ENCODE measurements at places on chromosomes 5 and 9.

DNA sequence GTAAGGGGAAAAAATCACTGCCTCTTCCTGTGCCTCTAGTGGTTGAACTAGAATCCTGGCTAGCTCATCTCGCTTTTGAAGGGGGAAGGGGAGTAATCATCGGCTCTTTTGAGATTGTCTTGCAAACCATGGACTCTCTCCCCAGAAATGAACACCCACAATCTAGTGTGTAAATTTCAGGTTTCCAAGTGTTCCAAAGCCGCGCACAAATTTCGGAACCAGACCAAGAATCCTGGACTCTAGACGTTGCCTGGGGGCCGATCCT is 4.9 kb upstream of the FOXE1 start:
- no peak for DNase-seq

GRCh38 chr5:170937072-170937471 is 75.3 kb downstream of the RANBP17 start:
- DNase-seq, result no peak

DNA sequence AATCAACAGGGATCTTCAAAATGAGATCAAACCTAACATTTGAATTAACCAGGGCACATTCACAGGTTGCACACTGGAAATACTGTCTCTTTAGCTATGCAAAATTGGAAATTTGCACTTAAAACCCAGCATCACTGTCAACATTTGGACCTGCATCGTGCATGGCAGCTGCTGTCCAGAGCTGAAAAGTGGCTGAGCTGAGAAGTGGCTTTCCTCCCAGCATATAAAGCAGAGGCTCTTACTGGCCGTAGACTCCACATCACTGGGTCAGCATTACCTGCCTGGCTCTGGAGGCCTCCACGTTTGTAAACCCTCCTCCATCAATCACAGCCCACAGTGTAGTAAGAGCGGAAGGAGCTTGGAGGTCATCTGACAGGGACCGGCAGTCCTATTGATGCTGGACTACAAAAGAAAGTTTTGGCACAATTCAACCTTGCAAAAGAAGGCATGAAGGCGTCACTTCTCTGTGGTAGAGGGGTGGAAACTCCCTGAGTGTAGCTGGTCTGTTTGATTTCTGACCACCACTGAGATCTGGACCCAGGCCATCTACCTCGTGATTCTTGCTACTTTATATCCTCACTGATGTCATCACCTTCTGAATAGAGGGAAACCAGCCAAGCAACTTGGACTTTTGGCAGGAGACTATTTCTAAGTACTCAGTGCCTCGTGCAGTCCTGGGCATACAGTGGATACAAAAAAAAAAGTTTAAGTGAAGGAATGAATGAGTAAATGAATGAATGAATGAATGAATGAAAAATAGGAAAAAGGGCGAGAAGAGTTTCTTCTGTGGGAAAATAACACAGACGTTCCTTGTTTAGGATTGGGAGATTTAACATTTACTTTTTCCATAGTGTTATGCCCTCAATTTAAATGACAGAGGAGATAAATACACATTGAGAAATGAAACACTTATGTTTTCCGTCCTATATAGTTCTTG is 14.8 kb downstream of the RASEF start:
- DNase-seq, result no peak

GRCh38 chr5:151660616-151661495 is 25.9 kb downstream of the SPARC start:
- DNase-seq, result no peak

DNA sequence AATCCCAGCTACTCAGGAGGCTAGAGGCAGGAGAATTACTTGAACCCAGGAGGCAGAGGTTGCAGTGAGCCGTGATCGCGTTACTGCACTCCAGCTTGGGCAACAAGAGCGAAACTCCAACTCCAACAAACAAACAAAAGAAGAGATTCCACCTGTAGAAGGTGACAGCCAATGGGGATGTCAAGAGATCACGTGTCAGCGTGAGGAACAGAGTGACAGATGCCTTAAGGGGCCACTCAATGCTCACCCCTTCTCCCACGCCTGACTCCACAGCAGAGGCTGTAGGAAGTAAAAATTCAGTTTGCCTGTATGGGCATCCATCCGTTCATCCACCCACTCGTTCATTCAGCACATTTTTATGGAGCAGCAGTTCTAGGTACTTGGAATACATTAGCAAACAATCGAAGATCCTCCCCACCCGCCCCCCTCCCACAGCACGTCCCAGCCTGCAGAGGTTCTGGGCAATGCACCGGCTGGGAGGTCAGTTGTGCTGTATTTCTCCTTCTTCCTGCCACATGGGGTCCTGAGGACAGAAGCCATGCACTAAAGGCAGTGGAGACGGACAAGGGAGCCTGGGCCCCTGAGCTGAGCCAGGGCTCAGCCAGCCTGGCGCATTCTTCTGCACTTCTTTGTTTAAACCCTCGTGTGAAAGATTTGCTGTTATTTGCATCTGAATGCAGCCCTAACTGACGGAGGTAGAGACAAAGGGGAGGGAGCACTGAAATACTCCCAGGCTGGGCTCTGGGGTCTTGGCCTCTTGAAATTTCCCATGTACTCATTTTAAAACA is 11.3 kb upstream of the RNF130 start:
- DNase-seq, result no peak

DNA sequence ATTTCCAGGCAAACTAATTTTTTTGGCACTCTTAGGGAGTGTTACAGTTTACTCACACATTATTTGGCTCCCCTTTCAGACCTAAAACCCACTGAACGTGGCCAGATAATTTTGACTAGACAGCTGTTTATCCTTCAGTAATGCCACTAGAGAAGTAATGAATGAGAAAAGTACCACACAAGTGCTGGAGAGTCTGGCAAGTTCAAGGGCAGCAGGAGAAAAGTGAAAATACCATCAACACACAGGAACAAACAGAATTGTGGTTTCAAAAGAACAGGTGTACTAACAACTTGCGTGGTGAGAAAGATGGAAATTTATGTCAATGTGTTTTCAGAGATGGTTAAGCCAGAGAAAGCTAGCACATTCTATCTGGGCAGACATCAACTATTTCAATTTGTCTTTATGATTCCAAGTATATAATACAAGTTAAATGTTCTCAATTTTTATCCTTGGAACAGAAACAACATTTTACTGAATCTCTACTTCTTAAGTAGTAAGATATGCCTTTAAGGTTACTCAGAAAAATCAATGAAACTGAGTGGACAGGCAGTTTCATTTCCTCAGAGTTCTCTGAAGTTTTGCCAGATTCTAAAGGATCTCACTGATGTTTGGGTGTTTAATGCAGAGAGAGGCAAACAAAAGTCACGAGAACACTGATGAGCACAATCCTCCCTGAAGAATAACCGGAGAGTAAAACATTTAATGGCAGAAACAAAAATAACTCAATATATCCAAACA is 91.0 kb downstream of the ARSB start:
- no peak for DNase-seq

DNA sequence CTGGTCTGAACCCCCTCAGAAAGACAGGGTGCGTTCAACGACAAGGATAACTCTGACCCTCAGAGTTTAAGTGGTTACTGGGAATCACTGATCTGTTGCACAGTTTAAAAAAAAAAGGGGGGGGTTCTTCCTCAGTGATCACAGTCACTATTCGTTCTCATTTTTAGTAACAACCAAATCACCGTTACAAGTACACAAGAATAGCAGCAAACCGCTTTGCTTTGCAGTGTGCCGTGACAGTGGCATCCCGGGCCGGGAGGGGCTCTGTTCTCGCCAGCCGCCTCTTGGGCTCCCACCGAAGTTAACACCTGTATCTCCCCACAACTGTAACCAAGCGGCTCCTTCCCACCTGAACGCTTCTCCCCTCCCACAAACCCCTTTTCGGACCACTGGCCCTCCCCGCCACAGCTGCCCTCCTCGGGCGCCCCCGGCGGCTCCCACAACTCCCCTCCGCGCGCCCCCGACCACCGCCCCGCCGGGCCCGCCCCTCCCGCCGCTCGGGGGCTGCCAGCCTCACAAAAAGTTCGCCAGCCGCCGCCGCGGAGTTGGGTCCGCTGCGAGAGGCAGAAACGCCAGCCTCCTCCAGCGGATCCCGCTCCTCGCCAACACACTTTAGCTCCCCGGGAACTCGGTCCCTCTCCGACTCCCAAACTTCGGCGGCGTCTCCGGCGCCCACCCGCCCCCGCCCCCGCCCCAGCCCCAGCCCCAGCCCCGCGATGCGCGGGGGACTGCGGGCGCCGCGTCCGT is 1.2 kb downstream of the SSBP2 start:
- peak; percentile 77 for DNase-seq

GRCh38 chr9:122923947-122924346 is 7.4 kb downstream of the ZBTB26 start:
- DNase-seq, result no peak

- DNase-seq, result no peak
Measured at GRCh38 chr9:20561531-20561930, 60.8 kb downstream of the MLLT3 start.

DNA sequence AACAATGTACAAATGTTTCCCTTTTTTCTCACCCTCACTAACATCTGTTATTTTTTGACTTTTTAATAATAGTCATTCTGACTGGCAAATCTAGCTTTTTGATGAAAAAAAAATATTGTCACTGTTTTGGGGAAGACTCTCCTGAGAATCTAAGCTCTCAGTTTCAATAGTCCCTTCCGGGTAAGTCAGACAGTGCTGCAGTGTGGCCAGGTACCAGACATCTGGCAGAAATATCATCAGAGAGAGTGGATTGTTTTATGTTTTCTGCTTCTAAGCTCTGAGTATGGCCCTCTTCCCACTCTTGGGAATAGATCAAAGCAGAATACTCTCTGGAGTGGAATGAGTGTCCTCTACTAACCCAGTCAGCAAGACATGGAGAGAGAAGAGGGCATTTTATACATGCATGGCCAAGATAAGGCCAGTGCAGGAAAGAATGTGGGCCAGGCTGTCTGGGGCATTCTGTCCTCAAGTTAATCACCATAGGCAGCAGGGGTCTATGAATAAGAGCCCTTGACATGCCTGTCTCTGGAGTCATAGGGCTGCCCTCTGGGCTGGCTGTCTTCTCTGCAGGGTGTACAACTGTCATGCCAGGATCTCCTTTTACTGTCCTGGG is 38.5 kb upstream of the OR2S2 start:
- no peak for DNase-seq

GRCh38 chr5:34552686-34553085 is 103.4 kb upstream of the RAI14 start:
- no peak for DNase-seq

DNA sequence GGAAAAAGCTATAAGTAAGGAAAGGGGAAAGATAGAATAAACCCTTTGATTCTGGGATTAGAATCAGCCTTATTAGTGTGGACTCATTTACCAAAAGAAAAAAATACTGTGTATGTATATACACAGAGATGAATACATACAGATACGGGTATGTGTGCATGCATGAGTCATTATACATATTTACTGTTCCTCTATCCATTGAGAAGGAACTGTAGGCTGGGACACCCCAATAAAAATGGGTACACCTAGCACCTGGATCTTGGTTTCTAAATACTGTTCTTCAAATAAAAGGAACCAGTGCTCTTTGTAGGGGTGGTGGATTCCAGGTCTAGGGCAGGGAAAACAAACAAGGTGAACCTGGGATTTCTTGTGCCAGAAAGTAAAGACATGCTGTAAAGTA is 48.3 kb downstream of the WHRN start:
- no peak for DNase-seq

GRCh38 chr5:69007726-69008368 is 86.0 kb upstream of the SLC30A5 start:
- peak; percentile 85 for DNase-seq

GRCh38 chr9:109417585-109418544 is 80.2 kb downstream of the PTPN3 start:
- no peak for DNase-seq

DNA sequence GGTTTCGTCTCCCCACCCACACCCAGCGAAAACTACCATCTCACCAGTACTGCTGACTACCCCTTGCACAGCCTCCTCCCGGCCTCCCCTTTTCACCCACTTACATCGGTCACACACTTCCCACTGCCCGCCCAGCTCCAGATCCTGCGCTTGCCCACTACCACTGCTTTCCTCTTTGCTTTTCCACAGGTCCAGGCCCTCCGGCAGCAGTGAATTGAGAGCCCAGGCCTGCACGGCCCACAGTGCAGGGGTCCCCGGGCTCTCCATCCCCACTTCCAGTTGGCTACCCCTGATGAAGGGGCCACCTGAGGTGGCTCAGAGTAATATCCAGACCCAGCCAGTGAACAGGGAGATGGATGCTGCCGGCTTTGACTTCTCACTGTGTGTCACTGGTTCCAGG is 120.2 kb upstream of the FSTL4 start:
- DNase-seq, result no peak

DNA sequence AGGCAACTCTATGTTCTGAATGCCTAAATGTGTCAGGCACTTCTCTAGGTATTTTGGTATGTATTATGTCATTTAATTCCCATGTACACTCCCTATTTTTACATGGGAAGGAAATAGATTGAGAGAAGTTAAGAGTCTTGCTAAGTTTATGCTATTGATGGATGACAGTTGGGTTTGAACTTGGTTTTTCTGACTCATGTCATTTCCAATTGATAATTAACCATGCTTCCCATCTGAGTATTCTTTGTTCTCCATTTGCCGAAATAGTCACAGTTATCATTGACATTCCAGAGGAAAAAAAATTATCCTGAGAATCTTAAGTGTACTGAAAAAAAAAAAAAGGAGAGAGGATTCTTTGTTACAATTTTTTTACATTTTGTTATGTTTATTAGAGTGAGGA is 23.1 kb upstream of the DMRTA1 start:
- no peak for DNase-seq

DNA sequence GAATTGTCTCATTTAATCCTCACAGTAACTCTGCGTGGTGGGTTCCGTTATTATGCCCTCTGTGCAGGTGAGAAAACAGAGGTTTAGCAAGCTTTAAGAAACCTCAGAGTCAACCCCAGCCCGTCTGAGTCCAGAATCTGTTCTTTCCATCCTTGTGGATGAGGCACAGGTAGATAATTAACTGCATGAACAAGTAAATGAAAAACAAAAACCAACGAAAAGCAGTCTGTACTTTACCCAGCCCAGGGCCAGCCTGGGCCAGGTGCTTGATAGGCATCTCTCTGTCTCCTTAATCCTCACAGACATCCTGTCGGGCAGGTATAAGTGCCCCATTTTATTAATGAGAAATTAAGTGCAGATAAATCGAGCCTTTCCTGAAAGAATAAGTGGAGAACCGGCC is 25.3 kb upstream of the CXCL14 start:
- DNase-seq, result no peak

- DNase-seq, result no peak
Measured at GRCh38 chr9:33220681-33221567, 19.0 kb upstream of the SPINK4 start.

- no peak for DNase-seq
Measured at GRCh38 chr5:53335115-53335514, 145.3 kb upstream of the FST start.

All from nephron progenitor cell (in vitro differentiated cells).